Glutamatergic neuron (in vitro differentiated cells): ENCODE measurements at places on chromosomes 6 and 20.

DNA sequence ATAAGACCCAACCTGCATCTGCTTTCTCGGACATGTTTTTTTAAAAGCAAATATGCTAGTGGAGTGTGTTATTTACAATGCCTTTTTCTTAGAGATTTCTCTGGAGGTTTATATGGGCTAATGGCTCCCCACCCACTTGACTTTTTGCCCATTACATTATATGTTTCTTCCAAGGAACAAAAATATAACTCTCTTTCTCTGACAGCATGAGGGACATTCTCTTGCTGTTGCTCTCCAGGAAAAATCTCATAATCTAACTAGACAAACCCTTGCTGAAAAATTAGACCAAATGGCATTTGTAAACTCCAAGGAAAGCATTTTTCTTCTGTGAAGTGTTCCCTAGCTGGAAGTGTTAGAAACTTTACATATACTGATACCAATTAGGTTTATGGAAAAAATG lies 213.7 kb downstream of the PRL start:
- H3K36me3 ChIP-seq = peaks cover 17% of the 10 kb centered on the region
- H3K4me1 ChIP-seq = peaks cover 33% of the 10 kb centered on the region
- no peak for DNase-seq
- peak overlapping the region; percentile 26 for H3K4me3 ChIP-seq
- peaks cover 3% of the 10 kb centered on the region for H3K27me3 ChIP-seq

- DNase-seq = no peak
- peaks cover 49% of the 10 kb centered on the region for H3K4me1 ChIP-seq
Observed at GRCh38 chr6:111759836-111760785, 113.1 kb downstream of the FYN start.

GRCh38 chr6:49563006-49563886 lies 12.8 kb downstream of the C6orf141 start:
- H3K4me3 ChIP-seq = no peak overlapping the region
- H3K27me3 ChIP-seq = no peaks in the 10 kb centered on the region
- no peaks in the 10 kb centered on the region for H3K4me1 ChIP-seq

DNA sequence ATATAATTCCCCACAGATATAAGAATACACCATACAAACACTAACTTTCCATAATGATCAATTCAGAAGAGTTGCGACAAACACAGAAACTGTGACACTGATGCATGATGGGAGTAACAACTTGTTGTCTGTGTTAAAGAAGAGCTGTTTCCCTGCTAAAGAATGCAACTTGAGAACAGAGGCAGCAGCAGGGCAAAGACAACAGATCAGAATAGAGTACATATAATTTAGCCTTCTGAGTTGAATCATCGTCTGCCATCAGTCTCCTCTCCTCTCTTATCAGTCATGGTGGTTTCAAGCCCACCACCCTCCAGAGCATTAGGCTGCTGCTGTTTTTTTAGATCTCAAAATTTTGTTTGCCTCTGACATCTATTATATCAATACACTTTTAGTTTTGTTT lies 280.4 kb downstream of the UBE3D start:
- no peaks in the 10 kb centered on the region for H3K36me3 ChIP-seq
- no peak overlapping the region for H3K4me3 ChIP-seq
- DNase-seq = no peak
- H3K4me1 ChIP-seq = no peaks in the 10 kb centered on the region
- no peak overlapping the region for H3K27ac ChIP-seq

DNA sequence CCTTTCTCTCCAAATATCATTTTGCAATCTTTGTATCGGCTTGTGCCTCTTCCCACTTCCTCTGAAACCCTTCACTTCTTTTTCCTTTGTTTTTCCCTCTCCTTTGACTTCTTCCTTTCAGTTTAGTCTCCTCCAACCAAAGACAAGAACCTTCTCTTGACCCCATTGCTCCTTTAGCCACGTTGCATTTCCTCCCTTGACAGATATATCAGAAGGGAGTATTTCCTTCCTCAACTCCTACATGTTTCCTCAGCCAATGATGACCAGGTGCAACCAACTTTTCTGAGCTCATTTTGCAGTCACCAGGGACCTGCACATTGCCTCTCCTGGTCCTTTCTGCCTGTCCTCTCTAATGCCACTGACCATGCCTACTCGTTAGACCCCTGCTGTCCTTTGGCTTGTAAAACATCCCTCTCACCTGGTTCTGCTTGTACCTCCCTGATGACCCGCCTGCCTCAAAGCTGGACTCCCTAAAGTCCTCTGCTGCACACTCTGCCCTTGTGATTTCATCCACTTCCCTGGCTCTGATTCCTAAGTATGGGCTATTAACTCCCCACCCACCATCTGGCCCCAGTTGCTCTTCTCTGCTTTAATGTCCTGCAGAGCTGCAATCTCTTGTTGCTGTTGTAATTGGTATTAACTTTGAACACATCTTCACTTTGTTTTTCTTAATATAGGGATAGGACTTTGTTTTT lies 27.4 kb downstream of the SLC22A16 start:
- H3K36me3 ChIP-seq = no peaks in the 10 kb centered on the region
- H3K27ac ChIP-seq = no peak overlapping the region
- H3K4me1 ChIP-seq = peaks cover 4% of the 10 kb centered on the region

- peaks cover 2% of the 10 kb centered on the region for H3K27me3 ChIP-seq
- no peaks in the 10 kb centered on the region for H3K4me1 ChIP-seq
- H3K27ac ChIP-seq = no peak overlapping the region
- H3K36me3 ChIP-seq = no peaks in the 10 kb centered on the region
- no peak for DNase-seq
Observed at GRCh38 chr6:73476723-73477122, 15.2 kb downstream of the MTO1 start.
